ENCODE measurements at places on chromosomes 1 and 21. TPM values are rescaled to one million over a fixed set of nuclear protein-coding genes. Genes with fewer than 3 reads are reported as not detected.
A peak's percentile ranks its signal among the peaks of the same experiment; 100 is the strongest.

DNA sequence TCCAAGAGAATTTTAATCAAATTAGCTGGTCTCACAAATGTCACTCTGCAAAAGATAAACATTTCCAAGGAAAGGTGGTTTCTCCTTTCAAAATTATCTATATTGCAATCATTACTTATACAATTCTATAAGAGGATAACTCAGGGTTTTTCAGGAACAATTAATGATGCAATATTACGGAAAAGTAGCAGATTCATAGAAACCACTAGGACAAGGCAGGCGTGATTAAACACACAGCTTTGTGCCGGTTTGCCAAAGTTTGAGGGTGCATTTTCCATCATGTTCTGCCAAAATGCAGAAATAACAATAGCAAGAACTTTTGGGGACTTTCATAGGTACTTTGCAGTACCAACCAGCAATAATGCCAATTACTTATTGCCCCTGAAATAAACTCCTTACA lies 605 bp downstream of the TNFRSF9 start:
- DNase-seq: no peak

- peak; percentile 86 for DNase-seq
Observed at GRCh38 chr1:905071-905749, 18.5 kb upstream of the SAMD11 start.

The CSF3R gene
- 2.9 TPM for polyA plus RNA-seq

The CD46 gene
- 40.6 TPM for polyA plus RNA-seq

DNA sequence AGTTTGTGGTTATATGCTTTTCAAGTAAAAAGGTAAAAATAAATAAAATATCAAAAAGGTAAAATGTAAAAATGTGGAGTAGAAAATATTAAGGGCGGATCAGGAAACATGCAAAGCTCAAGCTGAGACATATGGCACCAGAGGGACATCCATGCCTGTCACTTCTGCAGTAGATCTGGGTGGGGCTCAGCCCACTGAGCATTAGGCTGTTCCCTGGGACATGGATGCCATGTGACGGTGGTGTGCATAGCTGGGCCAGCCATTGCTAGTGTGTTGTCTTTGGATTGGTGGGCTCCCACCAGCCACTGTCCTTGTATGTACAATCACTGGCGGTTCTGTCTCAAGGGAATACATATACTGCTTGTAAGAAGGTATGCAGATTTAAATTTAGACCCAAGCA lies 3.0 kb downstream of the TTC13 start:
- no peak for DNase-seq

GRCh38 chr1:19067182-19067911 lies 110.9 kb upstream of the IFFO2 start:
- DNase-seq: no peak

DNA sequence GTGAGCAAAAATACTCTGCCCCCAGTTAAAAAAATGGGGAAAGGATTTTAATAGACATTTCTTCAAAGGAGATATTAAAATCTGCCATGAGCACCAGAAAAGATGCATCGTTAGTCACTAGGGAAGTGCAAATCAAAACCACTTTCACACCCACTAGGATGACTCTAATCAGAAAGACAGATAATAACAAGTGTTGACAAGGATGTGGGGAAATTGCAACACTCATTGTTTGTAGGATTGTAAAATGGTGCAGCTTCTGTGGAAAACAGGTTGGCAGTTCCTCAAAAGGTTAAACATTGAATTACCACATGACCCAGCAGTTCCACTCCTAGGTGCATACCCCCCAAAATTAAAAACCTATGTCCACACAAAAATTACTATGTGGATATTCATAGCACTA lies 112.3 kb downstream of the KCNJ6 start:
- DNase-seq: no peak

The LINGO4 gene
- polyA plus RNA-seq: 0.11 TPM

The B4GALT2 gene
- polyA plus RNA-seq: 65.7 TPM

Measured in heart left ventricle (tissue), 16 donors.